Iris pigment epithelial cell (primary cell): ENCODE measurements at places on chromosomes 7 and 10.

GRCh38 chr7:2710286-2710655, 22.3 kb downstream of the AMZ1 start:
- no peak for DNase-seq

GRCh38 chr10:69570050-69570816, 3.0 kb downstream of the NEUROG3 start:
- DNase-seq, result no peak

GRCh38 chr10:12681252-12681651, 320.3 kb downstream of the CCDC3 start:
- DNase-seq, result no peak

DNA sequence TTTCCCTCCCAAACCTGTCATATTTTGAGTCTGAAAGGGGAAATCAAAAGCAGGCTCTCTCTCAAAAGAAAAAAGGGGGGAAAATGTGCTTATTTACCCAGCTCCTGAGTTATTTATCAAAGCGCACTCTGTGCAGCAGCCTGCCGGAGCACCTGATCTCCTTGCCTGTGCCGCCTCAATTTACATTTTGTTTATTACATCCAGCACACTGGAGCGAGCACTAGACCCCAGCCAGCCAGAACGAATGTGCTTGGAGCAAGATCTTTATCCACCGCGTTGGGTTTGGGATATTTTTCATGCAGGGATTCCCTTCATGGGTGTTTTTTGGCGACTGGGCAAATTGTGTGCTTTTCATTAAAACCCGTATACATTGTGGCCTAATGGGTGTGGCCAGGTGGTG, 161.9 kb upstream of the INSYN2A start:
- DNase-seq, result no peak

DNA sequence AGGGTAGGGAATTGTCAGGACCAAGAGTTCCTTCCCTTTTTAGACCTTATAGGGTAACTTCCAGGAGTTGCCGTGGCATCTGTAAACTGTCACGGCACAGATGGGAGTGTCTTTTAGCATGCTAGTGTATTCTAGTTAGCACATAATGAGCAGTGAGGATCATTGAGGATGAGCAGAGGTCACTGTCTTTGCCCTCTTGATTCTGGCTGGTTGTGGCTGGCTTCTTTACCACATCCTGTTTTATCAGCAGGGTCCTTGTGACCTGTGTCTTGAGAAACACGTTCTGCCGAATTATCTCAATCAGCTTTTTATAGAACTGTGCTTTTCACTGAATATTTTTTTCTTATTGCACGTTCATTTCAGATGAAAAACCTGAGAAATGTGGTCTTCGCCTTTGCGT, 41.5 kb downstream of the MINPP1 start:
- peak; percentile 67 for DNase-seq

DNA sequence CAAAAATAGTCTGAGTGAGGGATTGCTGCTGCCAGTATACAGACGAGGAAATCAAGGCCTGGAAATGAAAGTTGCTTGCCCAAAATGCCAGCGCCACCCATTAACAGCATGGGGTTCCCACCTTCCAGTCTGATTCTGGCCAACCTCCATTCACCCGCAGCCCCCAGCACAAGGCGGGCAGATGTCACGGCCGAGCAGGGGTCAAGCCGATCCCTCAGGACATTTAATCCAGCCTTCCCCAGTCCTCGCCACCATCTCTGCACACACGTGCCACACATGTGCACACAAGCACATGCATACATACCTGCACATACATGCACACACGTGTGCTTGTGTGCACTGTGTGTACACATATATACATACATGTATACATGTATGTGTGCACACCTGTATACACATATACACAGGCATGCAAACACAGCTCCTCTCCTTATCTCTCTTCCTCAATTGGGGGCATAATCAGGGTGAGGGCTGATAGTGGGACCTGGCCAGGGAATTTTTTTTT, 122.9 kb downstream of the GRID1 start:
- DNase-seq, result no peak
